Ovary (tissue), 10 donors: ENCODE measurements at places on chromosomes 3 and 15. TPM values are rescaled to one million over a fixed set of nuclear protein-coding genes. Genes with fewer than 3 reads are reported as not detected.

GOLGA8T gene
- 0.87 TPM for total RNA-seq

MESP2 gene
- total RNA-seq: not detected

GRK7 gene
- not detected for total RNA-seq

- H3K36me3 ChIP-seq: no peaks in the 10 kb centered on the region
- no peaks in the 10 kb centered on the region for H3K27me3 ChIP-seq
- no peak overlapping the region for H3K4me3 ChIP-seq
- H3K4me1 ChIP-seq: no peaks in the 10 kb centered on the region
- no peak overlapping the region for H3K27ac ChIP-seq
- no peak for DNase-seq
These were observed 79.7 kb upstream of the SNRK start for GRCh38 chr3:43206632-43207031.

DNA sequence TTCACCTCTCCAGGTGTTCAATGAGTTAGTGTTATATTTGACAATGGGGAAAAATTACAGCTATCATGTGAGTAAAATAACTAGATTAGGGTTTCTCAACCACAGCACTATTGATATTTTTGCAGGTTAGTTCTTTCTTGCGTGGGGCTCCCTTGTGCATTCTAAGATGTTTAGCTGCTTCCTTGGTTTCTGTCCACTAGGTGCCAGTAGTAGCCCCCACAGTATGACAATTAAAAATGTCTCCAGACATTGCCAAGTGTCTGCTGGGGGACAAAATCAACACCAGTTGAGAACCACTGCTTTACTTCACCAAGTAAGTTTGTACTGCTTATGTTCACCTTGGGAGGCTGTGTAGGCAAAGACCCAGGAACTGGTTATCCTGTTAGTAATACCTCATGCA, 618.7 kb downstream of the EDEM1 start:
- no peaks in the 10 kb centered on the region for H3K36me3 ChIP-seq
- DNase-seq: no peak
- H3K4me3 ChIP-seq: no peak overlapping the region
- H3K27me3 ChIP-seq: no peaks in the 10 kb centered on the region
- no peak overlapping the region for H3K27ac ChIP-seq

DNA sequence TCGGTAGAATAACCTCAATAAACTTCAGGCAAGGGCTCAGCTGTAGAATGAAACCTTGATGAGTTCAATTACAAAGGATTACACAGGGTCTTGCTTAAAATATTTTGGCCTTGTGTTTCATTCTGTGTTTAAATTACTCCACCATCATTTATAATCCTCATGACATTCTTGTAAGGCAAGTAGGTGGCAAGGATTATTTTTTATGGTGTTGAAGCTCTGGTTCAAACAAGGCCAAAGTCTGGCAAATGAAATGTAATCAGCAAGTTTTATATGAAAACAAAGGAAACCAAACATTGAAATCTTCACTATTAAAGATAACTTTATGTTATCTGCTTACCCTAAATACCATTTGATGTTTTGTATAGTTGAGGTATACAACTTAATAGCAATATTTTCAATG, 221.3 kb upstream of the HES1 start:
- H3K36me3 ChIP-seq: no peaks in the 10 kb centered on the region
- H3K4me1 ChIP-seq: no peaks in the 10 kb centered on the region
- H3K27me3 ChIP-seq: no peaks in the 10 kb centered on the region
- no peak for DNase-seq
- H3K4me3 ChIP-seq: no peak overlapping the region
